ENCODE measurements at places on chromosomes 2 and 18. TPM values are rescaled to one million over a fixed set of nuclear protein-coding genes. Genes with fewer than 3 reads are reported as not detected.
A peak's percentile ranks its signal among the peaks of the same experiment; 100 is the strongest.

- DNase-seq: no peak
Measured at GRCh38 chr18:38415811-38416210, 850.2 kb upstream of the CELF4 start.

DNA sequence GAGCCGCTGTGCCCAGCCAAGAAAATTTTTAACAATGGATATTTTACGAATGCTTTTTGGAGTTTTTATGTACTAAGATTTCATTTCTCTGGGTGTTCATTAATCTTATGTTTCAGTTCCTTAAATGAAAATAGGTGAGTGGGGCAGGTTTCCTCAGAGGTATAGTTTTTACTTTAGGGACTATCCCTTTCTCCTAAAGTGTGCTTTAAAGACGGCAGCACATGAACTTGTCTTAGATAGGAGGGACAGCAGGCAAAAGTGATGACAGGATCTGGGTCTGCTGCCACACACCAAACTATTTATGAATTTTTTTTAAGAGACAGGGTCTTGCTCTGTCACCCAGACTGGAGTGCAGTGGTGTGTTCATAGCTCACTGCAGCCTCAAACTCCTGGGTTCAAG lies 8.0 kb upstream of the REL start:
- DNase-seq: no peak

- peak; percentile 51 for DNase-seq
Measured at GRCh38 chr2:133421516-133422324, 146.5 kb downstream of the NCKAP5 start.

DNA sequence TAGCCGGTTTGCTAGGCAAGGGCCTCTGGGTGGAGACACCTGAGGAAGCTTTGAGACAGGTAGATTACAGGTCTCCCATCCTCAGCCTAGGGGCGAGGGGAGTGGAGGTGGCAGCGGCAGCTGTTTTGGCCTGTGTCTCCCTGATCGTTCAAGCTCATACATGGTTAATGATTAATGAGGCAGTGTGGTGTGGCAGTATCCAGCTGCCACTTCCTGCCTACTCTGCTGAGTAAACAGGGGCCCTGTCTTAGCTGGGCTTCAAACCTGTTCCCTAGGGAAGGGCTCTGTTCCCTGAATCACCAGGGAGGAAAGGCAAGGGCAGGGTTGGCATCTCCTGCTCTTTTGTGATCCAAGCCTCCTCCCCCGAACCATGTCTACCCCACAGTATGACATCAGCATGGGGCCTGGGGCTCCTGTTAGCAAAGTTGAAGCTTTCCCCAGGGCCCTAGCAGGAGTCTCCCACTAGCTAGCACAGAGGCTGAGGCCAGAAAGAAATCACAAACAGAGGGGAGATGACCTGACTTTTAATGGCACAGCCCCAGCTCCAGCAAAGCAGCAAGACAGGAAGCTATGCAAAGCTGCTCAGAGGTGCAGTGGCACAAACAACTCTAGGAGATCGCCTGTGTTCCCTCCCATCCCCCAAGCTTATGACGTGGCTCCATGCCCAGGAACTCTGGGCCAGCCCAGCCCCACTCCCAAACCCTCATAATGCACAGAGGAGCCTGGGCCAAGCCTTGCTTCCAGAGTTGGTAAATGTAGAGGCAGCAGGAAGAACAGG lies 3.7 kb upstream of the TUBA4B start:
- no peak for DNase-seq

GRCh38 chr2:100741880-100742276 lies 78.1 kb upstream of the NPAS2 start:
- DNase-seq: no peak

GRCh38 chr2:9004338-9005204 lies 1.1 kb upstream of the MBOAT2 start:
- DNase-seq: no peak

DNA sequence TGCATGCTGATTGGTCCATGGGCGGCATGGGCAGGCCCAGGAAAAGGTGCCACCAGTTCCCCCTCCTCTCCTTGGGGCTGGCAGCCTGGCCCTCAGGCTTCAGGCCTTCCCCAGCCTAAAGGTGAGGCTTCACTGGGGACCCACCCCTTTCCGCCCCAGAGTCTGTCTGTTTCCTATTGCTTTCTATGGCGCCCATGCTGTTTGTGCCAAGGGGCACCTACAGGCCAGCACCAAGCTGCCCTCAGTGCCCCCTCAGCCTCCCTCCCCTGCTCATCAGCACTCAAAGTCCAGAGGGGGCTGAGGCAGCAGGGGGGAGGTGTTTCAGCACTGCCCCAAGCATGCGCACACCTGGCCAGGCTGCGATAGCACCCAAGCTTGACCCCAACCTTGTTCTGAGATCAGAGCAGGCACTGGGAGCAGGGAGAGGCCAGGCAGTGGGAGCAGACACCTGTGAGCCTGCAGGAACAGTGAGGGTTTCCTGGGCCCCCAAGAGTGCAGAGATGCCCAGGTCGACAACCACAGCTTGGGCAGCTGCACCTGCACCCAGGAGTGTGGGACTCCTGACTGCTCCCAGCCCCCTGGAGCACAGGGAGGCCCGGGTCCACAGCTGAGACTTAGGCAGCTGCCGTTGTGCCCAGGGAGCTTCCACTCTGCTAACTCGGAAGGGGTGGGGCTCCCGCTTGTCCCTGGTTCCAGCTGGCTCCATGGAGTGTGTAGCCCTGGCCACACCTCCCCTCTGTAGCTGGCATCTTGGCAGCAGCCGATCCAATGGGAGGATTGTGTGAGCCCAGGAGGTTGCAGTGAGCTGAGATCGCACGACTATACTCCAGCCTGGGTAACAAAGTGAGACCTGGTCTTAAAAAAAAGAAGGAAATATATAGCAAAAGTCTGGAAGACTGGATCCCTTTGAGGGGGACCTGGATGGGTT lies 69.1 kb downstream of the NCAPH start:
- no peak for DNase-seq

DNA sequence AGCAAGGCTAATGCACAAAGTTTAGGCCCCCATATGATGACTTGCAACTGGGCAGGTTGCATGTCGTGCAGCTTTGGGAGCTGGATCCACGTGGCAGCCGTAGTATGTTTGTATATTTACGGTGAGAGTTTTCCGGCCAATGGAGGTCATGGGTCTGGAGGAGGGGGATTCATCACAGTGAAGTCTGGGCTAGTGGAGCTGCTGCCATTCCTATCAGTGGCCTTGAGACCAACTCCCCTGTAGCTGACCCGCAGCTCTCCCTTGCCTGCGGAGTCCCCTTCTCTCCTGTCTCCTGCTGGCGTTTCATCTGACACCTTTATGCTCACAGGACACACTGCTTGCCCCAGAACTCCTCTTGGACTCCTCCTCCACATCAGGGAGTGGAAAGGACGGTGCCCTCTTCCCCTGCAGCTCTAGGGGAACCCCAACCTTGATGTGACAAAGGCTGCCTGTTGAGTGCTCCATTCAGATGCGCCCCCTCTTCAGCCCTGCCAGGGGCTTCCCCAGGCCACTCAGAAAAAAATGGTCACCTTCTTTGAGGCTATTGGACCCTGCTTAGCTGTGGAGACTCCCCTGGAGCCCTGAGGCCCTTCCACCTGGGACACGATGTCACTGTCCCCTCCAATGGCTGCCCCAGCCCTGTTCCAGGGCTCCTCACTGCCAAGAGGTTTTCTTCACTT lies 121.7 kb downstream of the PXDN start:
- no peak for DNase-seq

GRCh38 chr2:8303322-8303832 lies 378.5 kb upstream of the ID2 start:
- DNase-seq: no peak

DNA sequence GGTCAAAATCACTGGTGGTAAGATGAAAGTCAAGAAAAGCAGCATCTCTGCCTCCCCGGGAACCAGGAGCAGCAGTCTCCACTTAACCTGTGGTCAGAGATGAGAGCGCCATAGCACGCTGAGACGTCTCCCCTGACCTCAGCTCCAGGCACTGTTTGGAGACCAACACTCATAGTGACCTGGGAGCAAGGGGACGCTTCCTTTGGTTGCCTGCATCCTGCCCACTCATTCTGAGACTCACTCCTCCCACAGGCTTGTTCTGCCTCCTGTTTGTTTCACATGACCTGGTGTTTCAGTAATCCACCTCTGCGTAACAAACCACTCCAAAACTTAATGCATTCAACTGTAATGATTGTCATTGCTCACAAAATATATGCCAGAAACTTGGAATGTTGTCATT lies 139.3 kb downstream of the ACOXL start:
- no peak for DNase-seq

FTCDNL1 gene
- total RNA-seq: 2.7 TPM

GRCh38 chr2:241870611-241871537 lies 1.3 kb downstream of the RTP5 start:
- no peak for DNase-seq
